ENCODE measurements at places on chromosomes 2 and 18.

- no peak for DNase-seq
These were observed 7.8 kb downstream of the CCDC74A start for GRCh38 chr2:131535526-131535925.

GRCh38 chr2:195820373-195820772 lies 163.3 kb downstream of the SLC39A10 start:
- DNase-seq, result no peak

DNA sequence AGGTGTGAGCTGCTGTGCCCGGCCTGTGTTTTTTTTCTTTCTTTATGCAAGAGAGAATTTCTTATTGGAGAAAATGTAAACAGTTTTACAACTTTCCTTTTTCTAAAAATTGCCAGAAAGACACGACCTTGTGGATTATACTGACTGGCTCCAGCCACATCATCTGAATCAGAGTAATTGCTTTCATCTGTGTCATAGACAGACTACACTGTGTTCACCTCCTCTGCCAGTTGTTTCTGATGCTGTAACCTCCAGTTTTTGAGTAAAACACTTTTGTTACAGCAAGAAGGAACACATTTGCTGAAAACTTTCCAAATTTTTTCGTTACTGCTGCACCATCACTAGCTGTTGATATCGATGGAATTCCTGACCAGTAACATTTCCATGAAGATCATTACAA lies 43.9 kb upstream of the PLEKHM3 start:
- DNase-seq, result no peak

DNA sequence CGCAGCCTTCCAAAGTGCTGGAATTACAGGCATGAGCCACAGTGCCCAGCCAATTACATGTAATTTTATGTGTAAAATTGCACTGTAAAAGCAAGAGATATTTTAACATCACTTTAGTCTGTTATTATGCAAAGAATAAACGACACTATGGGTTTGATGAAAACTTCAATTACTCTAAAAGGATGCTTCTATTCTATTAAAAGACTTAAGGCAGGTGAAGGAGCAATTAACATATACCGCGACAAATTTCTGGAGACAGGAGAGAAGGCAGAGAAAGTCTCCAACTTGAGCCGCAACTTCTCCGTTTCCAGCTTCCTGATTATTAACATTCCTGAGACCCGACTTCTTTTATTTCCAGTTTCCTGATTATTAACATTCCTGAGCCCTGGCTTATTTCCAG lies 53.7 kb downstream of the FAM210A start:
- DNase-seq, result no peak

- DNase-seq, result no peak
These were observed 53.6 kb downstream of the STRN start for GRCh38 chr2:36912695-36913094.

- no peak for DNase-seq
These were observed 90.4 kb downstream of the NUP35 start for GRCh38 chr2:183214680-183215079.

DNA sequence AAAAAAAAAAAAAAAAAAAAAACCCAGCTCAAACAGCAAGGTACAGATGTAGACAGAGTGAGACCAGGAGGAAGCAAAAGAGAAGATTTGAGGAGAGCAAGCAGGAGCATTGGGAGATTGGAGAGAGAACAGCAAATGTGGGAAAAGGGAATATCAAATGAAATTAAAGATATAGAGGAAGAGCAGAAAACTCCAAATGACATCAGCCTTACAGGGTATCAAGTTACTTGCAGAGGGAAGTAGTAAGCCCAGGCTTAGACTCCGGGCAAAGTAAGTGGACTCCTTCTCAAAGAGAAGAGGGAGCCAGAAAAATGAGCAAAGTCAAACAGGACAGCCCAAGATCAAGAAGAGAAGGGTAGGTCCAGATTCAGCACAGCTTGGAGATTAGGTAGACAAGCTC lies 93.3 kb upstream of the PPP1CB start:
- DNase-seq, result no peak

DNA sequence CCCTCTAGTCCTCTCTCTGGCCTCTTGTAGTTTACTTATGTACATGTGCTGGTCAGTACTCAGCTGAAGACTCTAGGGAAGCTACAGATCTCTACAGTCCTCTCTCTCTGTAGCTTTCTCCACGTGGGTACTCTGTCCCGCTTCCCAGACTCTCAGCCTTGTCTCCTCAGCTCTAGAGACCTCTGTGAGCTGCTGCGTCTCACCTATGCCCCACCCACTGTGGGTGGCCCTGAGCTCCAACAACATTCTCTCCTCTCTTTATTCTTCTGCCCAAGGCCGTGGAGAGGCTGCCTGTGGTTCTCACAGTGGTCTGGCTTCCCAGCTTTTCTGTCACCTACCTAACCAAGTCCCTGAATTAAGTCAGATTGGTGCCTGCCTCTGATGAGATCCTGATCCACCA lies 33.4 kb downstream of the MFSD6 start:
- no peak for DNase-seq

GRCh38 chr18:7666195-7666776 lies 99.2 kb downstream of the PTPRM start:
- no peak for DNase-seq

DNA sequence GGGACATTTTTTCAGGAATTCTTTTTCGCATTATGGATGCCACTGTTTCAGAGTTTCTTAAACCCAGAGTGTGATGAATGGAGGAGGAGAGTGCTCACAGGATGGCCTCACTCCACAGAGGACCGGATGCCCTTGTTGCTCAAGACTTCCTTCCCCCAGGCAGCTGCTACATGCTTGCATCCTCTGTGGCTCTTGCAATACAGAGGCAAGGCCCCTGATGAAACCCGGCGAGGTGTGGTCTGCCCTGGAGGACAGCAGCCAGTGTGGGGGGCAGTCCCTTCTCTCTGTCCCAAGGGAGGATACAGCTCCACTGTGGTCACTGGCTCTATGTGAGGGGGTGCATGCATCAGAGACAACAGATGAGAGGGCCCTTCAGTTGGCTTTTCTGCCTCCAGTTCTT lies 109.6 kb downstream of the SH3RF3 start:
- DNase-seq, result no peak

GRCh38 chr2:129906861-129907235 lies 72.6 kb upstream of the RAB6C start:
- no peak for DNase-seq

GRCh38 chr18:10757349-10757748 lies 231.5 kb downstream of the NAPG start:
- DNase-seq, result no peak

DNA sequence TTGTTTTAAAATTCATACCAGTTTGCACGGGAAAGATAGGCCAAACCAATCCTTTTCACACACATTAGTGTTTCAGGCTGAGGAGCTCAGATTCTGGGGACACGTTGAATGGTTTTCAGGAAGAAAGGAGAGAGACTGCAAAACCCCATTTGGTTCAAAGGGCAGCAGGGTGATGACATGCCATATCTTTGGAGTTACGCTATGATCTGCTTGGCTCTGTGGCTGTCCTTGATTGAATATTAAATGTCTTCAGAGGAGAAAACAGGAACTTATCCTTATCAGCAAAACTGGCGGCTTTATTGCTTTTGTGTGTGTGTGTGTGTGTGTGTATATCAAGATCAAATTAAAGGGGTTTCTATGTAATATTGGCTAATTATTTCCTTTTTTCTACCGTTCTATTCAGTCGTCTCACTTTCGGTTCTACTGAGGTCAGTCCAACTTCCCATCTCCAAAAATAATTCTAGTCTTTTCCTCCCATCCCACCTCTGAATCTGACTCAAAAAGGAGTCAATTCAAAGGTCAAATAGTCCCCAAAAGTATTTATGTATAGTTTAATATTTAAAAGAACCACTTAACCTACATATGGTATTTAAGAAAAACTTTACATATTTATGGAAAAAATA lies 292.9 kb upstream of the CCDC68 start:
- no peak for DNase-seq

GRCh38 chr18:60163622-60164021 lies 209.0 kb downstream of the MC4R start:
- no peak for DNase-seq

DNA sequence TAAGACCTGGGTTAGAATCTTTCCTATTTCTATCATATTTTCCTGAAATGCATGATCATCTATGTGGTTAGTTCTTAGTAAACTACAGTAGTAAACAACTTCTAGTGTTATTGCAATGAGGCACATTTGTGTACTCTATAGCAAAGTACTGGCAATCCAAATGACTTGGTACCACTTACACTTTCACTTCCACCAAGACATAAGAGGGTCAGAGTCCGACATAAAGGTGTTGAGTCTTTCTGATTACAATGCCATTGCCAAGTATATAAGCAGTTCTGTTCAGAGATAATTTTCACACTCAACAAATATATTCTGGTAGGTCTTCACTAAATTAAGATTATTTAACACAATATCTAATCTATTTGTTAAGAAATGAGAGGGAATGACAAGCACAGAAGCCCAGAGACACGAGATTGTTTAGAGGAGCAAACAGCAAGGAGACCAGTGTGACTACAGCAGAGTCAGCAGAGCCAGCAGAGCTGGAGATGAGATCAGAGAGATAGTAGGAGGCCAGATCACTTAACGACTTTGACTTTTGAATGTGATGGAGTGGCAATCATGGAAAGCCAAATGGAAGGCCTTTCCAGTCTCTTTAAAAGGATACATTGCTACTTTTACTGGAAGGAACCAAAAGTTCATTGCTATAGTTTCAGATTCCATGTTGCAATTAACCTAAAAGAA lies 27.5 kb downstream of the SOS1 start:
- no peak for DNase-seq

GRCh38 chr2:151544449-151544848 lies 134.7 kb downstream of the RIF1 start:
- DNase-seq, result no peak

DNA sequence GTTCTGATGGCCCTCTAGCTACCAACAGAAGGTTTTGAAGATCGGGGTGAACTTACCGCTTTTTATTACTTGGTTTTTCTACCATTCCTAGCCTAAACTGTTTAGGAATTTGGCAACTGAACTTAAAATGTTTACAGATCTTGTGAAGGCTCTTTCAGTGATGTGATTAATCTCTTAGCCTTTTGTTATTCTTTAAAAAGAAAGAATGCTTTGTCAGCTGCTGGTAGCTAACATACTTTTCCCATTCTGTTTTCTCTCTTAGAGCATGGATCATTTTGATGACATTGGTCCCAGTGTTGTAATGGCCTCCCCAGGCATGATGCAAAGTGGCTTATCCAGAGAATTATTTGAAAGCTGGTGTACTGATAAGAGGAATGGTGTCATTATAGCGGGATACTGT lies 18.1 kb downstream of the CPSF3 start:
- no peak for DNase-seq

DNA sequence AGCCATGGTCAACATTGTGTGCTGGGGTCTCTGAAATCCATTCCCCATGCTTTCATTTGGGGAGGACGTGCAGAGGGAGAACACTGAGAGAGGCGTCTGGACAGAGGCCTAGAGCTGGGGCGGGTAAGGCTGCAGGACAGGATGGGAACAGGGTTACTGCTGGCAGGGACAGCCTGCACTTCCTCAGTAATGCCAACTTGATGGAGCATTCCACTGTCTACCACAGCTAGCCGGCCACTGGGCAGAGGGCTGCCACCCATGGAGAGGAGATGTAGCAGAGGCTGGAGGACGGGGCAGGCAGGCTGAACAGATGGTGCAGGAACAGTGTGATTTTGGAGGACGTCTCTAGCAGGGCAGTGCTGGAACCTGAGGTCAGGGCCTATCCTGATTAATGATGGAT lies 29.3 kb downstream of the MRPL33 start:
- no peak for DNase-seq

DNA sequence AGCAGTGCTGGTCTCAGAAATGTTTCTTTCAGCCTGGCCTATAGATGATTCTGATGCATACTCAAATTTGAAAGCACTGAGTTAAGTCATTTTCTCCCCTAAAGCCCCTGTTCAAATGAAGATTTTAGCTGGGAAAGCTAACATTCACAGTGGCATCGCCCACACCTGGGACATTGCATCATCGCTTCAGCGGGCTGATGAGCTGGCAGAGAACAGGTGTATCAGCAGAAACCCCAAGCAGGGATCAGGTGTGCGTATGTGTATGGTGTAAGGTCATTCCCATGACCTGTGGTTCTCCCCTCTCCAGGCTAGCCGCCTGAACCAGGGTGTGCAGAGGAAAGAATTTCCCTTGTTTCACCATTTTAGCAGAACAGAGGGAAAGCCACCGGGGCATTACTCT lies 56.3 kb downstream of the EPAS1 start:
- no peak for DNase-seq

GRCh38 chr2:216306868-216307267 lies 65.4 kb downstream of the MARCHF4 start:
- DNase-seq, result no peak

DNA sequence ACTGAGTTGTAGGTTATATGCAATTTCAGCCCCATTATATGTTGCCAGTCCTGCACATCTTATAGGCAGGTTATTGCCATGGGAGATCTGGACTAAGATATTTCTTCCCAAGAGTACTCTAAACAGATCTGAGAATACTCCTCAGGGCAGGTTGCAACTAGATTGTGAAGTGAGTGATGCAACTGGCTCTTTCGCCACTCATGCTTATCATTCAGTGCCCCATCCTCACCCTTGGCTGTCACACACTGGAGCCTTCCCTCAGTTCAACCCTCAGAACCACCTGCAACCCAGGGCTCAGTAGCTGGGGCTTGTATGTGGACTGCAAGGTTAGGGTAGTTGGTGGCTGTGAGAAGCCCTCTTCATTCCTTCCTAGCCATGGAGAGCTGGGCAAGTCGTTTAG lies 14.1 kb downstream of the MERTK start:
- no peak for DNase-seq

- no peak for DNase-seq
These were observed 98.9 kb upstream of the ARL4C start for GRCh38 chr2:234595829-234596228.

- DNase-seq, result no peak
These were observed 472.8 kb upstream of the DDX18 start for GRCh38 chr2:117341690-117342089.

DNA sequence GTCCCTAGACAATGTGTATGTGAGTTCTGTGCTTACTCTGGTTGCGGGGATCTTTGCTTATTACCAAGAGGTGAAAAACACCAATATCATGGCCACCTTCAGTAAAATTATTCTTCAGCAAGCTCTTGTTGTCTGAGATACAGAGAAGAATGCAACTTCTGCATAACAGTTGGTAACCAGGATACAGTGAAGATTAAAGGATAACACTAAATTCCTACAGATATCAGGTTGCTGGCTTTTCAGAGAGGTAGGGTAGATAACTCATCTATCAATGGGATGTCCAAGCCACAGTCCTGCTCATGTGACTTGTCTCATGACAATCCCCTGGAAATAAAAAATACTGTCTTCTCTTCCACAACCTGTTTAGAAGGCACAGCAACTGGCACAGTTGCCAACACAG lies 308.5 kb downstream of the TNS1 start:
- DNase-seq, result no peak

DNA sequence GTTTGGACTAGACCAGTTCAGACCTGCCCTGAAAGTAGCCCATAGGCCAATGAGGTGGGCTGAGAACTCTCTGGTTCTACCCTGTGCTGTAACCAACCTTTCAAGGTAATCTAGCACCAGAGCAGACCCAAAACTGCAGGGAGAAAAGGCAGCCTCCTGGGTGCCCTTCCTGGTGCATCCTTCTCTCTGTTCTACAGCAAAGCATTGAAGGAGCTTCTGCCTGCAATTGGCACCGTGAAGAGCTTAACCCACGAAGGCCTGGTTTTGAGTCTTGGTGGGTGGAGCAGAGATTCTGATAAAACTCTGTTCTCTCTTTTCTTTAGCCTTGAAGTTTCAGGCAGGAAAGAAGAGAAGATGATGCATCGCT lies 55.5 kb downstream of the LIPG start:
- DNase-seq, result no peak

- no peak for DNase-seq
These were observed 513.9 kb upstream of the NXPH2 start for GRCh38 chr2:139293992-139294548.

- DNase-seq, result no peak
These were observed 21.3 kb downstream of the SCN1A start for GRCh38 chr2:166106431-166107015.

- no peak for DNase-seq
These were observed 11.1 kb downstream of the ONECUT2 start for GRCh38 chr18:57446322-57446721.

Measured in CD8-positive, alpha-beta memory T cell (primary cell).